ENCODE measurements at places on chromosomes 2 and 18.

- no peak for DNase-seq
These were observed 111.0 kb downstream of the TRIB2 start for GRCh38 chr2:12827721-12828120.

DNA sequence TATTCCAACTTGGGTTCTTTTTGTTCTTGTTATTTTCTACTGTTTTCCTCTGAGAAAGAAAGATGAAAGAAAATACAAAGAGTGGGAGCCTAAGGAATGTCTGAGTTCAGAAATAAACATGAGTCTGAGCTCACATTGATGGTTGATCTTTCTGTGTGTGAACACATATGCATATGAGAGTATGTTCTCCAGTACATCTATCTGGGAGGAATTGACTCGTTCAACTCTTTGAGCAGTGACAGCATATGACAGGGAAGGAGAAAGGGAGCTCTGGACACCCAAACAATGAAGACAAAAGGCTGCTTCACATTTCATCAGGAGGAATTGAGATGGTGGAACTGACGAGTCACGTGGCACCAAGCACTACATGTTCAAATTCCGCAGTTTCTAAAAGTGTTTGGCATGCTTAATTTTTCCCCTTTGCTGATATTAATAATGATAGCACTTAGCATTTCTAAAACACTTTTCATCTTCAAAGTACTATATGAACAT lies 229.8 kb upstream of the ACVR2A start:
- no peak for DNase-seq

DNA sequence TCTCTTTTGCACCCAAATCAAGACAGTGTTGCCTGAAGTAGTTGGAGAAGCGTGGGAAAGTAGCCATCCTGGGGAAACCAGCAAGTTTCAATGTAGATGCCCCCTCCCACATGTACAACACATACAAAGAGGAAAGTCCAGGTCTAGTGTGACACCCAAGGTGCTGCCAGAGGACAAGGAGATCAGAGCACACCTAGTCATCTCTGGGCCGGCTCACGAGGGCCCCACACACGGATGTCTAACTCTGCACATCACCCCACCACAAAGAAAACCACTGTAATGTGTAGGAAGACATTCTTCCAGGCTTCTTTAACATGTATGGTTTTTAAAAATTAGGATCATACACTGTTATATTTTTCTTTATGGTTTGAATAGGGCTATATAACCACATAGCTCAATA lies 21.6 kb downstream of the PARD6G start:
- no peak for DNase-seq

- DNase-seq, result no peak
These were observed 18.7 kb downstream of the ORC2 start for GRCh38 chr2:200944467-200945394.

DNA sequence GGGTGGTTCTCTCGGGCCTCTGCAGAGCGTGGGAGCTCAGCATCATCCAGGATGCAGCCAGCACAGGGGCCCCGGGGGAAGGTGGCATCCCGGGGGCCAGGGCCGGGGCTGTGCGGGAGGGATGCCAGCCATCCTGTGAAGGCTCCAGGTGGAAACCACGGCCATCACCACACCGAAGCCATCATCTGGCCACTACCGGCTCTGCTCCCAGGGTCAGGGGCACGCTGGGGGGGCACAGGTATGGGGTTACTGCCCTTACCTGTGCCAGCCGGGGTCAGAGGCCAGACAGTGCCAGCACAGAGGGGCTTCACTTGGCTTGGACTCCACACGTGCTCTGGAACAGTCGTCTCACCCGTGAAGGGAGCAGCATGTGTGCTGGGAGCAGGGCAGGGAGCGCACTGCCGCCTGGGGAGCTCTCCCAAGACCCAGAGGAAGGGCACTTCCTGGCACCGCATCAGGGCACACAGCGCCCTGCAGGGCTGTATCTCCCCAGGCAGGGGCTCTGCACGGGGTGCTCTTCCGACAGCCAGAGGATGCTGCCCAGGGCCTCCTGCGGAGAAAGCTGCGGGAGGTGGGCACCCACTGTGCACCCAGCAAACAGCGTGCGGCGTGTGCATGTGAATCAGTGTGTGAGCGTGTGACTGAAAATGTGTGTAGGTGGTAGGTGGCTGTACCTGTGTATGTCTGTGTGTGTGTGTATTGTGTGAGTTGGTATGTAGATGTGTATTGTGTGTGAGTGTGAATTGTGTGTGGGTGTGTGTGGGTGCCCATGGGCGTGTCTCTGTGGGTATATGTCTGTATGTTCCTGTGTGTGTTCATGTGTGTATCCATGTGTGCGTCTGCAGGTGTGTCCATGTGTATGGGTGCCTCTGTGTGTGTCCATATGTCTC lies 75.0 kb downstream of the PTGR3 start:
- DNase-seq, result no peak

DNA sequence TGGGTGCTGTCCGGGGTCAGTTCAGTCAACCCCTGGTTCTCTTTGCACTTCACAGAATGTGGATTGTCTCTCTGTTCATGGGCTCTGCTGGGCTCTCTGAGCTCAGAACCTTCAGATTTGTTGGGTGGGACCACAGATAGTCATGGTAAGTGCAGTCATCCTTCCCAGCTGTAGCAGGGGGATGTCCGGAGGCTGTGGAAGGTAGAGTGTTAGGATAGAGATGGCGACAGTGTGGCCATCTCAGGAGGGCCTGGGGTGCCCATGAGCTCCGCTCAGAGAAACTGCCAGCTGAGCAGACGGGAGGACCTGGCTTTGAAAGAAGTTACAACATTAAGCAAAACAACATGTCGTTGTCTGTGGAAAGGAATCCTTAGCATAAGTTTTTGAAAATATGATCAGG lies 149.8 kb downstream of the FAM210A start:
- DNase-seq, result no peak

GRCh38 chr2:70686577-70687460 lies 81.2 kb downstream of the ADD2 start:
- DNase-seq, result no peak

GRCh38 chr2:118032169-118033013 lies 18.5 kb upstream of the CCDC93 start:
- DNase-seq, result no peak

DNA sequence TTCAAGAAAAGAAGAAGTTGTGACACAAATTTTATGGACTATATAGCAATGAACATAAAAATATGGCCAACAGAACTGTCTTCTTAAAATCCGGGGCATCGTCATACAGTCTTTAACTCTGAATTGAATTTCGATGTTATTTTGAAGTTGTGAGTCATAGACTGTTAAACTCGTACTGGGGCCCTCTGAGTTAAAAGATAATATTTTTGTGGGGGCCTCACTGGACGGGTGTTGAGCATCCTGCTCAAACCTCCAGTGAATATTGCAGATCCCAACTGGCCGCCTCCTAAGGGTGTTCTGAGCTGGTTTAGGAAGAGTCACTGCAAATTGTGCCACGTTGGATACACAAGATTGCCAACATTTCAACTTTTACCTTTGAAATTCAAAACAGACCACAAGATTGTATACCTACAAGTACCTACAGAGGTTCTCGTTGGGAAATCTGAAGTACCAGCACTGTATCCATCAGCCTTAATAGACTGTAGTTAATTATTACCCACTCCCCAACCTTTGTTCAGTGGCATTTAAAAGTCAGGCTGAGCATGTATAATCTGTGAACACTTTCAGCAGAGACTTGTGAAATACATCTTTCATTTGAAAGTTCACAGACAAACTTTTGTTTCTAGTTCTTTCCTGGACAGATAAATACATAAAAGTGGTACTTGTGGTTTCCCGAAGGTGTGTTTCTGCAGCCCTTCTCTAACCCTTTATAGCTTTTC lies 27.8 kb downstream of the KLHL23 start:
- DNase-seq, result no peak

GRCh38 chr2:54608224-54608623 lies 115.2 kb upstream of the EML6 start:
- DNase-seq, result no peak

DNA sequence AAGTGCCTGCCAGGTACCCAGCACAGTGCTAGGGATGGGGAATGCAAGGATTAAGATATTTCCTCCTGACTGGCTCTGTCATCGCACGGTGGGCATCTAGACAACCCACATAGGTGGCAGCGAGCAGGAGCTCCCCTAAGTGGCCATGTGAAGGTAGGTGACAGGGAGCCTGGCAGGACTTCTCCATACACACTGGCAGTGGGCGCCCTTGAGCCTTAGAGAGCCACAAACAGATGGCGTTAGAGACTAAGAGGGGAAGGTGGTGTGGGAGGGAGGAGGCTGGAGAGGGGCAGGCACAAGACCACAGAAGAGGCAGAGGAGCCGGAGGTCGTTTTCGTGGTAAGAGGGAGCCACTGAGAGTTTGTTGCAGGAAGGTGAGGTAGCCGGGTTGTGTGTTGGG lies 15.2 kb downstream of the PRELID3A start:
- DNase-seq, result no peak

- no peak for DNase-seq
These were observed 556.1 kb downstream of the CMPK2 start for GRCh38 chr2:6309415-6310255.

- DNase-seq, result no peak
These were observed 124.2 kb downstream of the LPIN1 start for GRCh38 chr2:11870584-11870983.

- no peak for DNase-seq
These were observed 64.1 kb downstream of the CHRNA1 start for GRCh38 chr2:174699993-174700766.

- DNase-seq, result no peak
These were observed 435.7 kb upstream of the SETBP1 start for GRCh38 chr18:44245019-44245418.

- no peak for DNase-seq
These were observed 6.6 kb upstream of the STK11IP start for GRCh38 chr2:219591091-219591490.

DNA sequence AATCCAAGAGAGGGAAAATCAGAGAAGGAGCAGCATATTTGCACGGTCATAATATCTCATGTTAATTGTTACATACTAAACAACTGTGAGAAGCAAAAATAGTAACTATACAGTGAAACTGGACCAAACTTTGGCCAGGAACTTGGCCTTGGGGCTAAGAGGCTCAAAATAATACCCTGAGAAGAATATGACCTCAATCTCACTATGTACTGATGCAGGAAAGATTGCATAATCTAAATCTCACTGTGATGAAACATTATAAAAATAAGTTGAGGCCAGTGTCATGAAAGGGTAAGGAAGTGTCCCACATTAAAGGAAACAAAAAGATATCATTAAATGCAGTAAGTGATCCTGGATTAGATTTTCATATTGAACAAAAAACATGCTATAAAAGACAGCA lies 36.5 kb downstream of the ZRANB3 start:
- no peak for DNase-seq

DNA sequence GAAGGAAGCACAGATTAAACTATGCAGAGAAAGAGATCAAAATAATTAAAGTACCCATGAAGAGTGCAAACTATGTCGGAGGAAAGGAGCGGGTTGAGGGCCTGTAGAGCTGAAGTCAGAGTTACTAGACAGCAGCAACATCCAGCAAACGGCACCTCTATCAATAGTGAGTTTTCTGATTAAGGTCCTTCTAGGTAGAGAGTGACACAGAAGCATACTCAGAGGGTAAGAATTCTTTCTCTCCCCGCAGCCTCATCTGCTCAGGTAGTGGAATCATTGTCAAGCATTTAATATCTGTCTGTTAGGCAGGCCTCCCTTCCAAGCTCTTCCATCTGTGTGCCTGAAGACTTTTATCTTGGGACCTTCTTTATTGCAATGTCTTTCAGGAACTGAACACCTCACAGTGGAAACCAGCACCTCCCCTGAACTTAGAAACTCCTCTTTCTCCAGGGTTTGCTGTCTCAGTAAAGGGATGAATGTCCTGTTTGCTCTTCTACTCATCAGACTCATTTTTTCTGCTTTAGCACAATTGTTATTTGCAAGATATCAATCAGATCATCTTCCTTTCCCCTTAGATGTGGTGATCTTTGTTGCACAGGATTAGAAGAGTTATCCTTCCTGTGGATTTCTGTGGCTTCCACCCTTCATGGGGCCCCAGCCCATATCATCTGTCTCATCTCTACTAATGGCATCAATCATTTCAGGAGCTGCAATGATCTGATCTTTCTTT lies 28.8 kb downstream of the SP140 start:
- no peak for DNase-seq

DNA sequence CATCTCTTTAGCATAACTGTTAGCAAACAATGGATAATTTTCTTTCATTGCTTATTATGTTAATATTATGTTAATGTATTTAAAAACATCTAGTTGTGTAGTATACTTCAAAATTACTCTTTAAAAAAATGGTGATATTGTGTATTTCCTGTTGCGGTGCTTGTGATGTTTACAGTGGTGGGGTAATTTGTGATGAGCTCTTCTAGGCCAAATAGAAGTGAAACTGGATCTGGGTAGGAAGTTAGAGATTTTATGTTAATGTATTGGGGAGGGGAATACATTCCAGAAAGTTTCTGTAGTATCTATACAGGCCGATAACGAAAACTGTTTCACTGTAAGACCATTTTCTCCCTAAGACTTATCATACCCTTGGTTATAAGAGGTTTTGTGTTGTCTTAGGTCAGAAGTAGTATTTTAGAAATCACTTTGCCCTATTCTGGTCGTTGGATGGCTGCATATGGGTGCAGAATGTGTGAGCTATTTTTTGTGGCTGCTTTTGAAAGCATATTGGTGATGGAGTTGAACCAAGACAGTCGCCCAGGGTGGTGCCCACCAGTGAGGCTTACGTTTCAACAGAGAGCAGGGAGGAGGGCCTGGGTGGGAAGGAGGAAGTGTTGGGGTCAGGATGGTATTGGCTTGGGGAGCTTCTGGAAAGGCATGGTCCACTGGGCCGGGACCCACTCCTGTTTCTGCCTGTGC lies 5.8 kb downstream of the TSHZ1 start:
- no peak for DNase-seq

DNA sequence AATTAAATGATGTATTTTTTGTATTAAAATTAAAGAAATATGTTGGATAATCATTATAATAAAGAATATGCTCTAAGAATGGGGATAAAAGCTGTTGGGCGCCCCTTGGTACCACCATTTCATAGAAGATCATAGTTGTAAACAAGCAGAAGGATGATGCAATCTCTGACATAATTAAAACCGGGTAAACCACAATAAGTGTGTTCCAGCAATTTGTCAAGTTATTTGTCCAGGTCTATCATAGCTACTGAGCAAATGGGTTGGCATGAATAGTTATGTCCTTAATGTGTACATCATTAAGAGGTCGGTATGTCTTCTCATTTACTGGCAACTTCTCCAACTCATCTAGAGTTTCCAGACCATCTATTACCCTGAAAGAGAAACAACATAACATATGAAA lies 6.7 kb upstream of the CLK1 start:
- DNase-seq, result no peak
